Neural crest cell (in vitro differentiated cells): ENCODE measurements at places on chromosomes 4 and X.

DNA sequence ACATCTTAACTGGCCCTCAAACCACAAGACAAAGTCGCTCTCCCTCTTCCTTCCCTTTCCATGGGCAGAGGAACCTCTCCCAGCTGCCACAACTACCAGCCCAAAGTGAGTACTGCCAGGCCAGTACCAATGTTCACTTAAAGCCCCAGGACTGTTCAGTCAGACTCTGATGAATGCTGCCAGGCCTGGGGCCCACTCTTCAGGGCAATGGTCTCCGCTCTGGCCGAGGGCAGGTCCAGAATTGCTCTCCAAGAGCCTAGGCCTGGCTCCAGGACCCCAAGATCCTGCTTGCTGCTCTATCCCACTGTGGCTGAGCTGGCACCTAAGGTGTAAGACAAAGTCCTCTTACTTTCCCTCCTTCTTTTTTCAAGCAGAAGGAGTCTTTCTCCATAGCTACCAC, 790.9 kb downstream of the KLHL13 start:
- H3K27me3 ChIP-seq: no peaks in the 10 kb centered on the region
- peak overlapping the region; percentile 68 for H3K27ac ChIP-seq
- DNase-seq: no peak
- peaks cover 4% of the 10 kb centered on the region for H3K36me3 ChIP-seq
- peaks cover 27% of the 10 kb centered on the region for H3K4me1 ChIP-seq

DNA sequence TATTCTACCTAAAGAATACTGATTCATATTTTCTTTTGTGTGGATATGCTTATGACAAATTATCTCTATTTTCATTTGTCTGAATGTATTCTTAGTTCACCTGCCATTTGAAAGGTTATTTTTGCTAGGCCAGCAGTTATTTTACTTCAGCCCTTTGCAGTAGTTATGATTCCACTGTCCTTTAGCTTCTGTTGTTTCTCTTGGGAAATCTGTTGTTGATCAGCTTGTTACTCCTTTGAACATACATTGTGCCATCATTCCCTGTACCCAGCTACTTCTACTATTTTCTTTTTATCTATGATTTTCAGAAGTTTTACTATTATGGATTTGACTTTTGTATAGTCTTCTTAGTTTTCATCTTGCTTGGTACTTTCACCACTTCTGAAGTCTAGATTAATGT, 37.2 kb downstream of the RBM46 start:
- no peaks in the 10 kb centered on the region for H3K36me3 ChIP-seq
- no peak overlapping the region for H3K4me3 ChIP-seq
- no peak for DNase-seq
- no peak overlapping the region for H3K27ac ChIP-seq
- no peaks in the 10 kb centered on the region for H3K4me1 ChIP-seq

GRCh38 chr4:105923497-105924238, 28.4 kb downstream of the NPNT start:
- no peak overlapping the region for H3K27ac ChIP-seq
- H3K36me3 ChIP-seq: no peaks in the 10 kb centered on the region
- peaks cover 8% of the 10 kb centered on the region for H3K4me1 ChIP-seq
- no peak for DNase-seq
- no peaks in the 10 kb centered on the region for H3K27me3 ChIP-seq

GRCh38 chr4:124334119-124334518, 378.4 kb downstream of the ANKRD50 start:
- no peaks in the 10 kb centered on the region for H3K27me3 ChIP-seq
- peak; percentile 40 for DNase-seq
- H3K4me1 ChIP-seq: peaks cover 5% of the 10 kb centered on the region
- H3K4me3 ChIP-seq: no peak overlapping the region
- H3K36me3 ChIP-seq: no peaks in the 10 kb centered on the region

DNA sequence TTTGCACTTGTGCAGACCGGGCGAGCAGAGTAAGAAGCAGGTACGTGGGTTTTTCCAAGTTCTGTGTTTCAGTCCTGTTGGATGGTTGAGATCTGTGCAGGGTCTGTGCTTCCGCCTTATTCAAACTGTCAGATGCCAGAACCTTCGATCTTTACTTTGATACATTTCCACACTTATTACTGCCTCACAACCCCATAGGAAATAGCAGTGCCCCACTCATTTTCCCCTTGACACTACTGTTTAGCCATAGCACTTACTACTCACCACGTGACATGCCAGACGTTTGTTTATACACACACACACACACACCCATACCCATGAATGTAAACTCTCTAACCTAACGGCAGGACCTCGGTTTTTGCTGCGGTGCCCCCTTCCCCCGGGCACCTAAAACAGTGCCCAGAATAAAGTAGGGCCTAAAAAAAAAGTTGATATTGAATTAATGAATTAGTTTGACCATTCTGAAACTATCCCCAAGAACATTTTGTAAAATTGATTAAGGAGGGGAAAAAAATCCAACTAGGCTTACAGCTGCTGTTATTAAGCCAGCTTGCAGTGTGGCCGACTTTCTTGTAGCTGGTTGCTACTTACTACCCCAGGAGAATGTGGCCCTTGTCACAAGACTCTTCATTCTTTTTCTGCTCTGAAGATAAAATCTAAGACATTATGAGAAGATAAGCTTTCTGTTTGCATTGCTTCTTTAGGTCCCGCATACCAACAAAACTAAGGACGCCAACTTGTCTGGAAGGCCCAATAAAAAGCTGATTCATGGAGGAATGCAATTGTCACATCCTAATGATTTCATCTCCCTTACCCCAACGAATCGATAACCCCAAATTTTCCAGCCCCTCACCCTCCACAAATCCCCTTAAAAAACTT, 704 bp upstream of the SEPSECS start:
- H3K4me3 ChIP-seq: peak overlapping the region; percentile 93
- DNase-seq: no peak
- H3K36me3 ChIP-seq: peaks cover under 1% of the 10 kb centered on the region
- H3K4me1 ChIP-seq: peaks cover 29% of the 10 kb centered on the region
- H3K27me3 ChIP-seq: no peaks in the 10 kb centered on the region
- H3K27ac ChIP-seq: peak overlapping the region; percentile 91

DNA sequence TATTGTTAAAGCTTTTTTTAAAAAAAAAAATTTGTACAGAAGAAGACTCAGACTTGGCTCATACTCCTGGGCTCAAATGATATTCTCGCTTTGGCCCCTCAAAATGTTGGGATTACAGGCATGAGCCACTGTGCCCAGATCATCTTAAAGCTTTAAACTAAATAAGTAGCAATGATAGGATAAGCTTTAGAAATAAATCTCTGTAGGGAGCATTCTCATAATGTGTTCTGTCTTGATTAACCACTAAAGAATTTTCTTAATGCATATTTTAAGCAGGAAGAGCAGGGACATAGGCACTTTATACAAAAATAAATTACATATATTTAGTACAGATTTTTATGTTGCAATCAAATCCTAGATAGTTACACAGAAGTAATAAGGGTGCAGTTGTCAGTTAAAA, 667.2 kb downstream of the GRID2 start:
- no peaks in the 10 kb centered on the region for H3K36me3 ChIP-seq
- H3K4me1 ChIP-seq: no peaks in the 10 kb centered on the region
- H3K27ac ChIP-seq: no peak overlapping the region
- no peaks in the 10 kb centered on the region for H3K27me3 ChIP-seq

- no peak for DNase-seq
- peaks cover 20% of the 10 kb centered on the region for H3K27me3 ChIP-seq
- no peak overlapping the region for H3K27ac ChIP-seq
- H3K4me3 ChIP-seq: no peak overlapping the region
- no peaks in the 10 kb centered on the region for H3K4me1 ChIP-seq
- H3K36me3 ChIP-seq: no peaks in the 10 kb centered on the region
Observed at GRCh38 chrX:106780664-106781377, 21.7 kb upstream of the TBC1D8B start.

DNA sequence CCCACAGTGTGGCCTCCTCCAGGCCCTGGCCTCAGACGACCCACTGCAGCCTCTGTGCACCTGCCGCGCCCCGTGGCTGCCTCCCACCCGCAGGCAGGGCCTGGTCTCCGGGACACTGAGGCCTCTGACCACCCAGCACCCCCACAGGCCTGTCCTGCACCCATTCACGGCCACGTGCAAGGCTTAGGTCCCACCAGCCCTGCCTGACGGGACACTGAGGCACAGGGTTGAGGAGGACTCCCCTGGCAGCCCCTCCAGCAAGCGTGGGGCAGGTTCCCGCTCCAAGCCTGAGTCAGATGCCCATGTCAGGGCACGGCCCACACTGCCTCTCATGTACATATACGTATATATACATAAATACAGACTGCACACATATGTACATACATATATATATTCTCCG, 23.5 kb downstream of the NELFA start:
- no peak for DNase-seq
- no peaks in the 10 kb centered on the region for H3K4me1 ChIP-seq
- no peak overlapping the region for H3K27ac ChIP-seq
- H3K4me3 ChIP-seq: peak overlapping the region; percentile 61
- peaks cover 6% of the 10 kb centered on the region for H3K36me3 ChIP-seq

DNA sequence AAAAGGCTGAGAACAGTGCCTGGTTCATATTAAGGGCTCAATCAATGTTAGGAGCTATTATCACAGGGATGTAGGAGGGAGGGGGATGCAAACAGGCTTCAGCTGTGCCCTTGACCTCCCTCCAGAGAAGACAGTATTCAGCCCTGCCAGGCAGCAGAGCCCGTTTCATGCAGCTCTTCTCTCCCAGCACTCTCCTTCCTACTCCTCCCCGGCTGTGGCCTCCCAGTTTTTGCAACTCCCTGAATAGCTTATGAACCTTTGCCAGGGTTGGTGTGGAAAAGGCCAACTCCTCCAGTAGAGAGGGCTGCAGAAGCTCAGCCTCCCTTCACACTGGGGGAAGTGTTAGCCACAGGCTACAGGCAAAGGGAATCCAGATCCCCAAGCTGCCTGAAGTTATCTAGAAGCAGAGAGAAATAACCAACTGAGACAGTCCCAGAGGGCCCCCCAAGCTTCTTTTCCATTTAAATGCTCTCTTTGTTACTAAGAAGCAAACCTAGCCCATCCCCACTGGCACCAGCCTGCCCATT, 31.7 kb upstream of the APLN start:
- DNase-seq: no peak
- peaks cover 10% of the 10 kb centered on the region for H3K4me1 ChIP-seq
- H3K4me3 ChIP-seq: no peak overlapping the region
- no peaks in the 10 kb centered on the region for H3K36me3 ChIP-seq

DNA sequence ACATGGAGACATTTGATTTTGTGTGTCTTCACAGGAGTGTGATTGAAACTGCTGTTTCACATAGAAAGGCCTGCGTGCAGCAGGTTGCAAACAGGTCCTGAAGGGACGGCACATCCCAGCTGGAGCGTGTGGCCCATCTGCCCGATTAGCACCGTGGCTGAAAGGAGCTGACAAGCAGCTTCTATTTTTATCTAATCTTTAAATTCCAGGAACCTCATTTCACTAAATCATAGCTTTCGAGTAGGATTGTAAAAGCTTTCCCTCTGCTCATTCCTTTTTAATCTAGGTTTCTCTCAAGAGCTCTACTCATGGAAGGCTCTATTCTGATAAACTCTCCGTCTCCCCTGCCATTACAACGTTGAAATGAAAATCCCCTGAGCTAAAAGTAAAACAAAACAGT, 106.8 kb downstream of the FSTL5 start:
- no peak overlapping the region for H3K4me3 ChIP-seq
- H3K27ac ChIP-seq: no peak overlapping the region
- H3K27me3 ChIP-seq: no peaks in the 10 kb centered on the region
- H3K36me3 ChIP-seq: no peaks in the 10 kb centered on the region

- no peaks in the 10 kb centered on the region for H3K27me3 ChIP-seq
- H3K4me3 ChIP-seq: no peak overlapping the region
- no peaks in the 10 kb centered on the region for H3K36me3 ChIP-seq
- peaks cover 10% of the 10 kb centered on the region for H3K4me1 ChIP-seq
Observed at GRCh38 chr4:151443247-151443646, 34.3 kb downstream of the FHIP1A start.

GRCh38 chr4:111400741-111401140, 744.5 kb upstream of the FAM241A start:
- H3K27ac ChIP-seq: no peak overlapping the region
- no peak overlapping the region for H3K4me3 ChIP-seq
- H3K27me3 ChIP-seq: no peaks in the 10 kb centered on the region
- no peaks in the 10 kb centered on the region for H3K36me3 ChIP-seq

DNA sequence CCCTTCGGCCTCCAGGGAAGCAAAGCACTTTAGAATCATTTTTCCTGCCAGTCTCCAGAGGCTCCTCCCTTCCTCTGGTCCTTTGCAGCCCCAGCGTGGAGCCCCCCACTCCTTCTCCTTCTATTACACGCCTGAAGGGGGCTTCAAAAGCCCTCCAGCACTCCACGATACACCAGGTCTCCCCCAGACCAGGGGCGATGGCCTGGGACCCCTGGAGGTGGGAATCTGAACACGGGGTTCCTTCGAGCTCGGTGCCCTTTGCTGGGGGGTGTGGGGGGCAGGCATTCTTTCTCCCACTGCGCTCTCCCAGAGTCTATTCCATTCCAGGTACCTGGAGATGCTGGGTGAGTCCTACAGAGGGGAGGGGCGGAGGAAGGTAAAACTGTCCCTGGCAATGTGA, 97.6 kb downstream of the HMX1 start:
- H3K36me3 ChIP-seq: no peaks in the 10 kb centered on the region
- H3K4me1 ChIP-seq: no peaks in the 10 kb centered on the region
- peaks cover 21% of the 10 kb centered on the region for H3K27me3 ChIP-seq
- DNase-seq: no peak
- no peak overlapping the region for H3K4me3 ChIP-seq

DNA sequence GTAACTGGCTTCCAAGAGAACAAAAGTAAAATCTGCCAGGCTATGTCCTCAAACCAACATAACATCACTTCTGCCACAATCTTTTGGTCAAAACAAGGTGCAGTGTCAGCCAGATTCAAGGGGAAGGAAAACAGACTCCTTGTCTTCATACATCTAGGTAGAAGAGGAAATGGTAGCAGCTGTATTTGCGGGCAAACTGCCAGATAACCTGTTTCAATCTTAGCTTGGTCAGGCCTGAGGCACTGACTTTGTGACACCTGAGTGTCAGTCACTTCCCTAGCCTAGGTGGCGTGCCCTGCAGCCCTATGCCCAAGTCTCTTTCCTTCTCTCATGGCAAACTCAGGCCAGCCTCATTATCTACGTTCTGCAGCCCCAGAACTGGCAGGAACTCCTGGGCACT, 146.2 kb upstream of the JADE1 start:
- H3K36me3 ChIP-seq: no peaks in the 10 kb centered on the region
- no peak overlapping the region for H3K27ac ChIP-seq
- peaks cover 6% of the 10 kb centered on the region for H3K27me3 ChIP-seq
- no peak overlapping the region for H3K4me3 ChIP-seq
- DNase-seq: no peak
- H3K4me1 ChIP-seq: peaks cover 17% of the 10 kb centered on the region

- H3K4me3 ChIP-seq: no peak overlapping the region
- no peak for DNase-seq
- no peaks in the 10 kb centered on the region for H3K4me1 ChIP-seq
- H3K36me3 ChIP-seq: peaks cover 15% of the 10 kb centered on the region
- H3K27me3 ChIP-seq: no peaks in the 10 kb centered on the region
Observed at GRCh38 chr4:70808151-70808550, 31.5 kb downstream of the GRSF1 start.

- H3K27me3 ChIP-seq: no peaks in the 10 kb centered on the region
- peaks cover 10% of the 10 kb centered on the region for H3K36me3 ChIP-seq
Observed at GRCh38 chrX:41781500-41781899, 57.5 kb downstream of the GPR82 start.

GRCh38 chr4:127249767-127250108, 383.0 kb upstream of the INTU start:
- H3K36me3 ChIP-seq: no peaks in the 10 kb centered on the region
- no peak overlapping the region for H3K4me3 ChIP-seq
- no peak for DNase-seq
- H3K27ac ChIP-seq: no peak overlapping the region
- no peaks in the 10 kb centered on the region for H3K27me3 ChIP-seq

GRCh38 chr4:13559413-13559812, 15.1 kb upstream of the NKX3-2 start:
- no peak overlapping the region for H3K27ac ChIP-seq
- no peak for DNase-seq
- H3K27me3 ChIP-seq: peaks cover 3% of the 10 kb centered on the region
- H3K4me1 ChIP-seq: no peaks in the 10 kb centered on the region
- H3K4me3 ChIP-seq: no peak overlapping the region
